ENCODE measurements at places on chromosomes 1 and 21.

DNA sequence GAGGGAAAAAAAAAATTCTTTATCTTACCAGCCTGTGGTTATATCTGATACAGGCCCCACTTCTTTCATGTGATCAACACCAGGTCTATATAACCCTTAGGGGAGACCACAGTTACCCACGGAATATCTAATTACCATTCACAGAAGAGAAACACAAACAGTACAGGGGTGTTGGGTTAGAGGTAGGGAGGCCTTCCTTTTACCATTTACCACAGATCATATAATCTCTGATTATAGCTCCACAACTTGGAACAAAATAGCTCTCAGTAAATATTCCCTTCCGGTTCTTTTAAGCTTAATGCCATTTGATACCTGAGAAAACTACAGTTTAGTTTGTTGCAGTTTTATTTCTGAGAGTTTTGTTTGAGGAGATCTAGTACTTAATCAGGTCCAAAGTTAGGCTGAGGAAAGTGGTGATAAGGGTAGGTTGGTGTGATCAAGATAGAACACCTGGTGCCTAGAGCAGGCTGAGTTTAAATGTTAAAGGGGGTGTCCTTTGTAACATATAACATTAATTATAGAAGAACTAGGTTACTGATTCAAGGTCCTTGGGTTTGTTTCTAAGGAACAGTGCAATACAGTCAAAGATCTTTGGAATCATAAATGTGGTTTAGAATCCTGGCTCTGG lies 14.1 kb downstream of the EPB41 start:
- no peak for DNase-seq

GRCh38 chr1:151311589-151312331 lies 15.5 kb downstream of the PI4KB start:
- peak; percentile 75 for DNase-seq

DNA sequence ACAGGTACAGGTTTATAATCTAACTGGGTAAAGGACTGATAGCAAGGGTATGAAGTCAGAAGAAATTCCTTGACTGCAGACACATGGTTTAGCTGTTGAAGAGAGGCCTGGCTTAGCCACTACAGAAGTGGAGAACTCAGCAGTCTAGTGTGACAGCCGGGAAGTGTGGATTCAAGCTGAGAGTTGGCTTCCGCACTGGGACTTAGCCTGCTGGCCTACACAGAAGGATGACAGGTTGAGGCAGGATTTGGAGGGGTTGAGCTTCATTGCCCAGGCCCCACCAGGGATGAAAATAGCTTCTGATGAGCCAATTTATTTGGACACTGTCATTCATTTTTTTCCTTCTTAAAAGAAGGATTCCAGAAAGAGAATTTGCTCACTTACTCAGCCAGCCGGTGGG lies 284.4 kb downstream of the PCP4 start:
- no peak for DNase-seq

- DNase-seq: no peak
These were observed 1.1 kb downstream of the F5 start for GRCh38 chr1:169585181-169585580.

GRCh38 chr1:66088787-66089186 lies 296.1 kb downstream of the PDE4B start:
- no peak for DNase-seq

DNA sequence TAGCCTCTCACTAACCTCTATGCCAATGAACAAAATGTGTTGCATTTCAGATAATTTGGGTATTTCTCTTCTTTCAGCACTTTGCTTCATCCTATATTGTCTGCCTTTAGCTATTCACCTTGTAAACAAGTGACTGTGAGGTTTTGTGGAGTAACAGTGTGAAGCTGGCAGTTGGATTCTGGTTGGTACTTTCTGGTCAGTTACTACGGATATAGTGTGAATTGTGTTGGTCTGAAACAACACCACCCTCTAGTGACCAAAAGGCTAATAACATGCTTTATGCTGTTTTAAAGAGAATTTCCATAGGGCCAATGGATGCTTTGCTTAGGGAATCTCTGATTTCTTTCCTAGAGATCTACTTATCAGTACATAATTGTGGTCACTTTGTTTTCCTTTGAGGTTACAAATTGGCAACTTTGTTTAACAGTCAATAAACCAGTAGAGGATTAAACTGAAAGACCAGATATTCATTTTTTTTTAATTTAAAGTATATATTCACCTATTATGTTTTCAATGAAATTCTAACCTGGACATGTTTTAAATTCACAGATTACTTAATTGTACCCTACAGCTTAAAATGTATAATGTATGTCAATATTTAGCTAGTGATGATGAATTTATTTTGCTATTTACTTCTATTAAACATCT lies 2.5 kb upstream of the PTGER3 start:
- no peak for DNase-seq

- no peak for DNase-seq
These were observed 8.9 kb upstream of the LAX1 start for GRCh38 chr1:203756036-203756435.

DNA sequence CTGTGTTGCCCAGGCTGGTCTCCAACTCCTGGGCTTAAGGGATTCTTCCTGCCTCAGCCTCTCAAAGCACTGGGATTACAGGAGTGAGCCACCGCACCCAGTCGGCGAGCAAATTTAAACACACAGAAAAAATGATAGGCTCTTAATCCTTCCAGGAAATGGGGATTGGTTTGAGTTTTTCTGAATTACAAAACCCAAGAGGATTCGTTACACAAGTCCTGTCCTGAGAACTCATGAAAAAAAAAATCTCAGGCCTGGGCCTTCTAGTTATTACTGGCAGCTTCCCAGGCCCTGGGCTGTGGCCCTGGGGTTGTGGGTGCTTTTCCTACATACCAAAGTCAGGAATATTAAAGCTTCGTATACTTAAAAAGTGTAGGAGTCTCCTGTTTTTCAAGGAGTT lies 6.3 kb upstream of the IFNGR2 start:
- no peak for DNase-seq

GRCh38 chr1:68495968-68496679 lies 758 bp downstream of the DEPDC1 start:
- no peak for DNase-seq

DNA sequence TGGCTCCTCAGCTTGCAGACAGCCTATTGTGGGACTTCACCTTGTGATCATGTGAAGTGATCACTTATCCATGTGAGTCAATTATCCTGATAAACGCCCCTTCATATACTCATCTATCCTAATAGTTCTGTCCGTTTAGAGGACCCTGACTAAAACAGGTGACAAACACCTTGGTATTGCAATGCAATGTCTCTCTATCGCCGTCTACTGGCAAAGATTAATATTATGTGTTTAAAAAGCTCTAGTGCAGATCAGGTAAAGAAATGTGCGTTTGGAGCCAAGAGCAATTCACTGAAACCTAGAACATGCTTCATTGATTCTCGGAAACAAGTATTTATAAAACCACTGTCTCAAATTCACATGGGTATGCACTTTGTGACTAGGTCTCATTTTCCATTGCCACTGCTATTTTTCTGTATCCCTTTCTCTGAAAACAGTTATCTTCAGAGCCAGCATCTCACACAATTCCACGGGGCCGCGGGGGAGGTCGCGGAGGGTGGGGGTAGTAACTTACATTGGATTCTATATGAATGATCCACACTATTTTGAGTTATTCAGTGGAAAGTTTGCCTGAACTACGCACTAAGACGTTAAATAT lies 554.6 kb upstream of the NCAM2 start:
- no peak for DNase-seq

DNA sequence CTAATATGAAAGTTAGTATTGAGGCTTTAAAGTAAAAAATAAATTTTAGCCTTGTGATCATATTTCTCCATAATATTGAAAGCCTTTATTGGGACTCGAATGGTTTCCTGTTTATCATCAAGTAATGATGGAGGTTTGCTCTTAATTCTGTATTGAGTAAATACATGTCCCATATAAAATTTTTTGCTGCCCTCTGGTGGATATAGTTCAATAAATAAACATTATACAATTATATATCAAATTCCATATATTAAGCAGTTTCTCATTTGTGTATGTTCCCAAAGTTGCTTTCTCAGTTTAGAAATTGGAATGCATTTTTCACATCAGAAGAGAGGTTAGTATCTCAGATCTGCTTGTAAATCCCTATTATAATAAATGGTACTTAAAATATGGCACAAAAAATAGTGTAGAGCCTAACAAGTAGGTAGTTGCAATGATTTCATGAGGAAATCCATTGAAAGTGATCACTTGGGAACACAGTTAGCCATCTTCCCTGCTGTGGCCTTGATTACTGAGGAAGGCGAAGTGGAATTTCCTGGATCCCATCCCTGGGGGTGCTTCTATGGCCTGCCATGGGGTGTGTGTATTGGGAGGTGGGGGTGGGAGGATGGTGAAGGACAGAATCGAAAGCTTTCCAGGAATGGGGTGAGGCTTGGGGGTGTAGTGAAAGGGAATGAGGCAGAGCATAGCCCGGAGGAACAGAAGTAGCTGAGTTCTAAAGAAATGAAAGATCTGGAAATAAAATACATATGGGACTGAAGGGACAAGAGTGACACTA lies 84.1 kb upstream of the C21orf91 start:
- no peak for DNase-seq

DNA sequence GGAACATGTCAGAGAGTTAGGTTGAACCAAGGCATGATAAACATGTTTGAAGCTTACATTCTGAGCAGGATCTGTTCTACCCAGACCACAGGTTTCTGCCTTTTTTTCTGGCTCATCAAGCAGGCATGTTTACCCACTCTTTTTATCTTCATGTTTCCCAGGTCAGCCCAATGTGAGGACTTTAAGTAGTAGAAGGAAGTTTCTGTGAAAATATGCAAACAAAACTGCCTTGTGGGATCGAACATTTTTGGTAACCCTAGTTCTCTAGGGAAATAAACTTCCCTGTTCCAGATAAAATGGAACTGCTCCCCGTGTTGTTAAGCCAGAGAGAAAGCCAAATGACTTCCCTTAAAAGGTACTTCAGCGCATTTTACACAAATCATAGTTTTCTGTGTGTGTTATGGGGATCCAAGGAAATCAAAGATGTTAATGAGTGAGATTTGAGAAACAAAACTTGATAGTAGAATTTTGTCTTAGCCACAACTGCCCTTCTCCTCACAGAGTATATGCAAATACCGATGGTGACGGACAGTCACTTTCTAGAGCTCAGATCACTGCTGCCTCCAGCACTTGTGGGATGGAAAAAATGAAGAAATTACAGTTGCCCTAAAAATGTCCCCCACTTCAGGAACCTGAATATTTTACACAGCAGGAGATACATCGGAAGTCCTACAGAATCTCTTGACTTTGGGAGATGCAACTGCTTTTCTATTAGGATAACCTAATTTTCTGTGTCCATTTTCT lies 765 bp upstream of the HIPK1 start:
- no peak for DNase-seq

DNA sequence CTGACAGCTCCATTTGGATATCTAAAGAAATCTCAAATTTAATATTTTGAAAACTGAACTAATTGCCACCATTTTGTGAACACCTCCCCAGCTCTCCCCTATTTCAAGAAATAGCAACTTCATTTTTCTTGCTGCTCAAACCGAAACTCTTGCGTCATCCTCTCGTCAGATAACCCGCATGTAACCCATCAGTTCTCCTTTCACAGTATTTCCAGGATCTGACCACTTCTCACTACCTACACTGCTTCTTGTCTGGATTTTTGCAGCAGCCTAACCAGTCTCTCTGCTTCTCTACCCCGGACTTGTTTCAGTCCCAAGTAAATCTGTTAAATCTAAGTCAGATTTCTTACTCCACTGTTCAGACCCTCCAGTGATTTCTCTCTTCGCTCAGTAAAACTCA lies 75.6 kb downstream of the MTR start:
- no peak for DNase-seq

DNA sequence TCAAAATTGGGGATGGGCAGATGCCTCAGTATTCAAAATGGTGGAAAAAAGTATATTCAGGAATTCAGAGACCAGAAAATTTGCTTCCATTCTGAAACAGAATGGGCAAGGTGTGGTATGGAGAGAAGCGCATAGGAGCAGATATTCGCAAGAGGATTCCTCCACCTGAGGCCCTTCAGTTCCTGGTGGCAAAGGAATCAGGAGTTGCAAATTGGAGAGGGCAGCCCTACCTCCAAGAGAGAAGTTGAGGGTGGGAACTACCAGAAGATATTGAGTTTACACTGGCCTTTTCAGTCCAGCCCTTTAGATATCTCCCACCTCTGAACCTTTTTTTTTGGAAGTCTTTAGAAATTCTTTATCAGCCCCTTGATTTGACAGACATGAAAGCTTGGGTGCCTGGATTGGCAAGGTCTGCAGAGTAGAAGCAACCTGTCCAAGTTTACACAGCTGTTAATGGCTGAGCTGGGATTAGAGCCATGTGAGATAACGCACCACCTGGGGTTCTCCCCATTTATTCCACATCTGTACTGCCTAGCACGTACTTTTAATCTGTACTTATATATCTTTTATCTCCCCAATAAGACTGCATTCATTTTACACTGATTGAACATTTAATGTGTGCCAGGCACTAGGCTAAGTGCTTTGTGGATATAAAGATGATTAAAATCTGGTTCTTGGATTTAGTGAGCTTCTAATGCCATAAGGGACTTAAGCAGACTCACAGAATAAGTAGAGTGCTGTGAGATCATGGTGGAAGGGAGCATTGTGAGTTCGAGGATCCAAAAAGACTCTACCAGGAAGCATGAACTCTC lies 99.5 kb downstream of the NGF start:
- DNase-seq: no peak

DNA sequence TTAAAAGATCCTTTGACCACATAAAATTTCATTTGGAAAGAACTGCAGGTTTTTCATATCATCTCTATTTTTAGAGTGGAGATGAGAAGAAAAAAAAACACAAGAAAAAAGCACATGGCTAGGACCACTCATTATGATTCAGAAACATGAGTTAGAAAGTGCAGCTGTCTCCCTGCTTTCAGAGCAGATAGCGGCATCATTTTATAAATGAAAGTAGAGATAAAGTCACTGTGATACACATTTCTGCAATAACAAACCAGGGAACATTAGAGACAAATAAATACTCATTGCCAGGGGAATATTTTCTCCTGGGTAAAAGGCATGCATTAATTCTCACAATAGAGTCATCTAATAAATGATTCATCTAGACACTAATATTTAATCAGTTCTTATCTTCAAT lies 87.5 kb upstream of the PLPPR4 start:
- no peak for DNase-seq

GRCh38 chr1:65253800-65254319 lies 55.5 kb upstream of the DNAJC6 start:
- DNase-seq: no peak

DNA sequence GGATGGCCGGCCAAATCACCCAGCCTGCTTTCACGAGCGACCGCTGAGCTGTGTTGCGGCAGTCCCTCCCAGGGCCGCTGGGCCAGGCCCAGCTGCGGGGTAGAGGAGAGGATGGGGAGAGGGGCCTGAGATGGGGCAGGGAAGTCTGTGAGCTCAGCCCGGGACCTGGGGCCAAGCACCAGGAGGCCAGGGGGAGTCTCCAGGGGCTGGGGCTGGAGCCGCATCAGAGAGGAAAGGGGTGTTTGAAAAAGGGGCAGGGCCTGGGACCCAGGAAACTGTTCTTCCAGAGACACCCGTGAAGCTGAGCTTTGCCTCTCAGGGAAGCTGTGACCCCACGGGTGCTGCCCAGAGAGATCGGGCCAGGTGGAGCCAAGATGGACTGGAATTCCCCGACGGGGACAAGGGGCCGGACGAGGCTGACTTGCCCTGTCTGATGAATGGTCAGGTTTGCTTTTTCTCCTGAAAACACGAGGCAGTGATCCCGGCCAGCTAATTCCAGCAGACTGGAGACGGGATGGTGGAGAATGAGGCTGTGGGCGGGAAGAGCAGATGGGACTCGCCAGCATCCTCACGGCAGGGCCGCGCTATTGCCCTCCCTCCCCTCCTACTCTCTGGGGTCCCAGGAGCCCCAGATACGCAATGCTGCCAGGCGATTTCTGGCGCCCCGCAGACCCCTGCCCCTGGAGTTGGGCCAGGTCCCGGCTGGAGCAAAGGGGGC lies 40.3 kb upstream of the COL18A1 start:
- no peak for DNase-seq
